Stimulated activated CD4-positive, alpha-beta T cell treated with anti-CD3 and anti-CD28 coated beads, TNF-alpha, amount 100 ng/mL, for 24 hours (primary cell): ENCODE measurements at places on chromosomes 4 and X.

DNA sequence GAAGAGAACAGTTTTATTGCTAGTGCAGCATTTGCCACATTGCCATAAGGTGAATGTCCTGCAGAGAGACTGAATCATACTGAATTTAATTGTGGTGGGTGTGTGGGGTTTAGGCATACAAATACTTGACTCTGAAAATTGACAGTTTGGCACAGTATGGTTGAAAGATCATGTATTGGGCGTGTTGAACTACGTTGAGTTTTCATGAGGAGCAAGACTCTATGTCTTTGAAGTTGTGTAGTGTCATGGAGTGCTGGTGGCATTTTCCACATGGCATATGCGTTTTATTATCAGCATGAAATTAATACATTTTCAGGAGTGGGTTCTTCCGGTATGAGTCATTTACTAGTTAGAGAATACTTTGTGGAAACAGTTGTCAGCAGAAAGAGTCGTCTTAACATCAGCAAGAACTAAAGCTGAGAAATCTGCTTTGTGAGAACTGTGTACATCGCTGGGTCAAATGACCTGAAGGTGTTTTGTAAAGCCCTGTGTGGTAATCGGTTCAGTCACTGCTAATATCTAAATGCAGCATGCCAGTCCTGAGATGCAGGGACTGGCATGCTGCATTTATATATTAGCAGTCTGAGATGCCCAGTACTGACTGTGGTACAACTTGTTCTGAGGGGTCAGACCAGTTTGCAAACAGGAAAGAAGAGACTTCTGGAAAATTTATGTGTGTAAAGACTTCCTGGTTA, 50.3 kb downstream of the ARHGAP10 start:
- no peak for DNase-seq

- no peak for DNase-seq
Observed at GRCh38 chr4:40645586-40645985, 15.9 kb upstream of the RBM47 start.

- DNase-seq = no peak
Observed at GRCh38 chrX:56764975-56765791, 36.1 kb downstream of the NBDY start.

DNA sequence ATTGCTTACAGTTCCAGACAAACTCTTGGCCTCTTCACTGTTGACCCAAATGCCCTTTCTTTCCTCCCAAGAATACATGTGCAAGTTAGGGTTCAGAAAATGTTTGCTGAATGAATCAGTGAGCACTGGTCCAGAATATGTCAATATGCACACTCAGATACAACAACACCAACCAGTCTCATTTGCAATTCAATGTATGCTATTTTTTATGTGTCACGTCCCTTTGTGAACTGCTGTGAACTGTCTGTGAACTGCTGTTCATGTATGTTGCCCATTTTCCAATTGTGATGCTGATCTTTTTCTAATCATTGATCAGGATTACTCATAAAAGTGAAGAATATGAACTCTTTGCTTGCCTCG, 17.8 kb downstream of the GAB3 start:
- no peak for DNase-seq

- no peak for DNase-seq
Observed at GRCh38 chr4:98473046-98473445, 185.4 kb downstream of the TSPAN5 start.

DNA sequence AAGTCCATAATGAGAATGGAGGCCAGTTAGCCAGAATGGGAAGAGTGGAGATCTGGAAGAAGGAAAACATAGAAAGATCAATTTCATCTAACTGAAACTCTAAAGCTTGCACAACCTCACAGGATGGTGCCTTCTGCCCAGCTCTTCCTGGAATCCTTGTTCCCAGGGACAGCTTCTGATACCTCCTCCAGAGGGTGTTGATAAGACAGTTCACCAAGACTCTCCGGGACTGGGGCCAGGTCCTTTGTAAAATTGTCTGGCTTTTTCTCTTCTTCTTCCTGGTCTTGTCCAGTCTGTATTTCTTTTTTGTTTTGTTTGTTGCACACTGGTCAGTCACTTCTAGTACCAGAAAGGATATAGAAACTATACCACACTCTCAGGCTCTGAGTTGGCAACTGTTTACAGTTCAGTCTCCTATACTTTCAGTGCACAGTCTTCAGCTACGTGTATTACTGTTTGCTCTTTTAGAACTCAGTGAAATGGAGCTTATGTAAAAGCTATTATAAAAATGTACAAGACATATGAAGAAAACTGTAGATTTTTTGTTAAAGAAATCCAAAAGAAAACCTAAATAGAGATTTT, 142.8 kb upstream of the RPL34 start:
- no peak for DNase-seq

- no peak for DNase-seq
Observed at GRCh38 chrX:73525928-73526690, 36.9 kb upstream of the CHIC1 start.

DNA sequence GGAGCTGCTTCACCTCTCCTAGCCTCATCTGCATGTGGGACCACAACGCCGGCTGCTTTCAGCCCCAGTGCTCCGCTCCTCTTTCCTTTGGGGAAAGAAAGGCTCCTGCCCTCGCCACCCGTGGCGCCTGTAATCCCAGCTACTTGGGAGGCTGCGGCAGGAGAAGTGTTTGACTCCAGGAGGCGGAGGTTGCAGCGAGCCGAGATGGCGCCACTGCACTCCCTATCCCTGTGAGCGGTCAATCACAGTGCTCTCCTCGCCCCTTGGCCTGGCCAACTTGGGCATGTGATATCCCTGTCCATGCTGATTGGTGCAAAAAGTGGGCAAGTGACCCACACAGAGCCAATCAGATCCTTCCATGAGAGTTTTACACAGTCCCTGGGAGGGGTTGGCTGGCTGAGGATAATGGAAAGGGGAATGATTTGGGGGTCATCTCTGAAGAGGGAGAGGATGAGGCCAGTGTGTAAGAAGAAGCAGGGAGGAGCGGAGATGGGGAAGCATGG, 56.2 kb downstream of the WFS1 start:
- DNase-seq = no peak

GRCh38 chrX:113558576-113558975, 717.9 kb upstream of the AMOT start:
- no peak for DNase-seq

- no peak for DNase-seq
Observed at GRCh38 chr4:44494810-44495701, 46.4 kb upstream of the KCTD8 start.

- DNase-seq = no peak
Observed at GRCh38 chr4:91963486-91963885, 340.3 kb upstream of the GRID2 start.

DNA sequence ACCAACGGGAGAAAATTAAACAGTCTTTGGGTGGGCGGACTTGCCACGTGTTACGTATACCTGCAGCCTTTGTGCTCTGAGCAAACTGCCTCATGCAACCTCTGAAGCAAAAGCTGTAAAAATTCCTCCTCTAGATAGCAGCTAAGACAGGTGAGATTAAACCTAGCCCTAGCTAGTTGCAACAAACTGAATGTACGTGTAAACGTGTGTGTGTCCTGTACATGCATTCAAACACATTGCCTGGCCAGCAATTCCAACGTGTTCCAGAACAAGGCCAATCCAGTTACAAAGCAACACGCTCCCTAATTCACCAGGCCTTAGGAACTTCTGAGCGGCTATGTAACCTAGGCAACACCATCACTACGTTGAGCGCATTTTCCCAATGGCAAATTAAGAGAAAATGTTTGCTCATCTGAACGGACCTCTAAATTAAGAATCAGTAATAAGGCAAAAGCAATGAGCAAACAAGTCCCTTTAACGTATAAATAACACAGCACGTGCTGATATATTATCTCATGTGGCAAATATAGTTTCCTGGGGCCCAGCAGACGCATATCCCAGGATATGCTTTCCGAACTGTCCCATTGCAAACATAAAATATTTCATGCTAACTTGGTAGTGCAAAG, 792 bp downstream of the PPID start:
- DNase-seq = no peak

GRCh38 chr4:170306208-170306607, 216.5 kb upstream of the AADAT start:
- DNase-seq = no peak

DNA sequence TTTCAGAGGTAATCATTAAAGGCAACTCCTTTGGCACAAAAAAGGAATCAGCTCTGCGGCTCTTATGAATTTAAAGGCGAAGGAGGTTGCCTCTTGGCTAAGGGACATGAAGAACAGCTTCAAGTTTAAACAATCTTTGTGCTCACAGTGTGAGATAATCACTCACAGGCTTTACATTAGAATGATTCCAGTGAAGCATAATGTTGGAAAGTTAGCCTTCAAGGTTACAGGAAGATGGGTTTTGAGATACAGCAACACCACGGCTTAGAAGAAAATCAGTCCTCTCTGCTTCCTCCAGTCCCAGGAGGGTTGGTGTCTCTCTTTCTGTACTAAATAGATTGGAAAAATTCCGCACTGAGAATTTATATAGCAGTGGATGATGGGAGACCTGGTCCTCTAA, 11.6 kb upstream of the SCD5 start:
- no peak for DNase-seq

GRCh38 chrX:10902001-10902400, 209.1 kb upstream of the HCCS start:
- DNase-seq = no peak

GRCh38 chr4:179344861-179345260, 1902.6 kb upstream of the AGA start:
- DNase-seq = no peak

DNA sequence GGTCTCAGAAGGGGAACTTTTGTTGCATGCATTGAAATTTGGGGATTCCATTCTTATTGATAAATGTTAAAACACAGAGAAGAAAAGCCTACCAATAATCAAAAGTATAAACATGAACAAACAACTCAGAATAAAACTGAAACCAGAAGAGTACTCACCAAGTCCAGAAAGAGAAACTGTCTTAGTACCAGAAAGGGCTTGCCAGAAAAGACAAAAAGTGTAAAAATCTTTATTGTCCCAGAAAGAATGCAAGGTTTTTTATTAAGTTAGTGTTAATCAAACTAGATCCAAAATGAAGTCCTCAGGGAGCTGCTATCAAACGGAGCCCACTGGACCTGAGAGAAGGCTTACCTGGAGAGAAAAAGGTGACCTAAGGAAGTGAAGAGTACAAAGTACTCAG, 897.5 kb downstream of the PCDH7 start:
- no peak for DNase-seq

GRCh38 chr4:38030023-38030422, 69.8 kb downstream of the PTTG2 start:
- DNase-seq = no peak

GRCh38 chr4:186037692-186038658, 31.0 kb upstream of the TLR3 start:
- no peak for DNase-seq

GRCh38 chr4:173317004-173317403, 17.2 kb downstream of the HMGB2 start:
- no peak for DNase-seq

DNA sequence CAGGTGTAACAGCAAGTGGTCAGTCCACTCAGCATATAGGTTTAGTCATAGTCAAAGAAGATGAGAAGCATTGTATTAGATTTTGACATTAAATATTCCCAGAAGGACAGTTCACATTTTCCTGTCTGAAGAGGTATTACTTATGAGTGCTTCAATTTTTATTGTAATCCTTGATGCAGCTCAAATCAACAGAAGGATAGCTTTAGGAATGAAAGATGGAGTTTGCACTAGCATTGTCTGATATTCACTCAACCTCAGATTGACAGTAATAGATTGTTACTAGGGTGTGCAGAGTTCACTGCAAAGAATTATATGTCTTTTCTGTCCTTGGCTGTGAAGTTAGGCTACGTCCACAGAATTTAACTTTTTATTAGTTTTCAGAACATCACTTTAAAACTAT, 764.3 kb upstream of the AADAT start:
- no peak for DNase-seq

DNA sequence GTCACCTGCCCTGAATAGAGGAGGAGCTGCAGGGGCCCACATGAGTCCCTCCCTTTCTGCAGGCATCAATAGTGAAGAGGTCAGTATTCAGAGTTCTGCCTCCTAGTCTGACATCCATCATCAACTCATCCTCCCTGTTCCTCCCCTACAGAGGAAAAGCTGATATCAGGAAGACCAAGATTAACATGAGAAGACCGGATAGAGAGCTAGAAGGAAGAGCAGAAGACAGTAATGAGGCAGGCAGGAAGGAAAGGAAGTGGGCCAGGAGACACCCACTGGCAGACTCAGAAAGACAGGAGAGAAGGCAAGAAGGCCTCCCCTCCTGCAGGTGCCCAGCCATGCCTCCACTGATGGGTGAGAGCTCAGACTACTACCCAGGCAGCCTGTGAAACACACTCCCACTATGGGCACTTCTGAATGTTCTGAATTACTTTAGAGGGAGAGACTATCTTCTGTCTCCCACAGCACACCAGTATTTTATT, 74.6 kb downstream of the CC2D2A start:
- no peak for DNase-seq

DNA sequence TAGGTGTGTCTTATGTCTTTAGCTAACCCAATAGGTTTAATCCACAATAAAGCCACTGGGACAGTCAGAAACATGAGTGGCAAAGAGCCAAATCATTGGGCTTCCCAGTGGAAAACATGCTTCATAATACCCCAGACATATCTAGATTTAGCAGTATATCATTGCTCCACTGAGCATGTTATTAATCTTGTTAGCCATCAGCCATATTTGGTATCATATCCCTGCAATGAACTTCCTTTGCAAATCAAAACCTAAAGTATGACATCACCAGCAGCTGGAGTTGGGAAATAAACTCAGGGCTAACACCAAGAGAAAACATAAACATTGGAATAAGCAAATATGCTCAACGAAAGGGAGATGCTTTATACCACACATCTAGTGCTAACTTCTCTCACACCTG, 280.8 kb upstream of the NOCT start:
- DNase-seq = no peak

GRCh38 chrX:78011846-78012245, 42.4 kb upstream of the PGAM4 start:
- no peak for DNase-seq

DNA sequence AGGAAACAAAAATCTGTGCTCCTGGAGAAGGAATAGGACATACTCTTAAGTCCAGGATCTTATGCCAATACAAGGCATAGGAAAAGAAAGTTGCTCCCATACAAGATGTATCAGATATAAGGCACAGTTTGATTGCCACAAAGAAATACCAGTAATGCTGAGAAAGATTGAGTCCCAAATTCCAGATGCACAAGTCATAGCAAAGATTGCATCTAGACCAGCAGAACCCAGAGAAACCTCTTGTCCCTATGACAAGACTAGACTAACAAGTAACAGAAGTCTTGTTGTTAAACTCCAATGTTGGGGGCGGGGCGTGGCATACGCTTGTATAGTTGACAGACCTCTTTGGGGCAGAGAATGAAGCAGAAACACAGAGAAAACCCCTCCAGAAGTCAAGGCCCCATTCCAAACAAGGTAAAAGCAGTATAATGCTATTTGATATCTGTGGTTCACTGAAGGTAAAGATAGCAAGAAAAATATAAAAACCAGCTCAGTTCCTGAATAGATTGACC, 671.5 kb upstream of the GRIA3 start:
- DNase-seq = no peak

GRCh38 chr4:183936574-183937345, 31.7 kb downstream of the STOX2 start:
- DNase-seq = no peak

GRCh38 chr4:169362607-169363006, 91.9 kb upstream of the SH3RF1 start:
- DNase-seq = no peak
